Activated CD8-positive, alpha-beta memory T cell treated with anti-CD3 and anti-CD28 coated beads for 1 hour (primary cell): ENCODE measurements at places on chromosomes 3 and 15.

GRCh38 chr3:133575086-133575485 is 1.6 kb downstream of the CDV3 start:
- no peak for DNase-seq

GRCh38 chr3:51434746-51435327 is 43.8 kb downstream of the RBM15B start:
- no peak for DNase-seq

- no peak for DNase-seq
Observed at GRCh38 chr3:29279286-29279685, 1.6 kb upstream of the RBMS3 start.

- no peak for DNase-seq
Observed at GRCh38 chr3:50163572-50164455, 8.7 kb downstream of the SEMA3F start.

GRCh38 chr3:2908693-2909351 is 201.4 kb downstream of the IL5RA start:
- no peak for DNase-seq

DNA sequence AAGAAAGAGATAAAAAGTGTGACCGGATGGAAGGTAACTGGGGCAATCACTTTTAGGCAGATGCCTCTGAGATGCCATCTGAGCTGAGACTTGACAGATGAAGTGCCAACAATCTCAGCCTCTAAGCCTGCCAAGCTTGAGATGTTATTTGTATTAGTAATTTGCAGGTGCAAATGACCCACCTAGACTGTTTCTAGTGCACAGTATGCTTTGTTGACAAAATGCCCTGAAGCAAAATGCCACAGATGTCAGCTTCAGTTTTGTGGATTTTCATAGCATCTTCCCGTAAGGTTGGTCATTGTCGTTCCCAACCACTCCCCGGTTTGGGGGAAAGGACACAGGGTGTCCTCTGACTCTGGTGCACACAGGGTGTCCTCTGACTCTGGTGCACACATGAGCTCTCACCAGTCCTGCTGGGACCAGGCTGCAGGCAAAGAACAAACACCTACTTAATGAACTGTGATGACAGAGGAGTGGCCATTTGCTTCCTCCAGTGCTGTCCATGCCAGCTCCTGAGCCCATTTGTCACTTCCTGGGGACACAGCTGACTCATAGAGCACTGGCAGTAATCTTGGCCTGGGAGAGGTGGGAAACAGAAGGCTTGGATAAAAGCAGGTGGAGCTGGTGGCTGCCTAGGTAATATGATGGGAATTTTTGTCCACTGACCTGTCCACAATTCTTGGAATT is 16.7 kb upstream of the PPP1R2 start:
- no peak for DNase-seq
